Femur (tissue), 1 donor: ENCODE measurements at places on chromosomes 12 and 14.
A peak's percentile ranks its signal among the peaks of the same experiment; 100 is the strongest.

GRCh38 chr12:29617407-29617803 lies 119.9 kb upstream of the OVCH1 start:
- DNase-seq: no peak

DNA sequence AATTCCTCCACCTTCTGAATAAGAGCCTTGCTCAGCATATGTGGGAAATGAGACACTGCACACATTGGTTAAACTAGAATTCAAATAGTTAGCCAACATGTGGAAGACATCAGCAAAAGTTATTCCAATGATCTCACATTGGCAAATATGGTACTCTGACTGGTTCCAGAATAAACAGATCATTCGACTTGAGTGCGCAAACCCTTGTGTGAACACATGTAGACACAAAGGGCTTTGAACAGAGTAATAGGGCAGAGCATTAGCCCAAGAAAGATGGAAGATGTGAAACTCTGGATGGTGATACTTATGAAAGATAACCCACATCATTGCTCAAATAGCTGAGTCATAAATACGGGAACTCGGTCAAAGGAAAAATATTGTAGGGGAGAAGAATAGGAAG lies 1133.4 kb upstream of the SEL1L start:
- DNase-seq: peak; percentile 20

GRCh38 chr12:24491968-24492367 lies 456.9 kb downstream of the BCAT1 start:
- DNase-seq: no peak

DNA sequence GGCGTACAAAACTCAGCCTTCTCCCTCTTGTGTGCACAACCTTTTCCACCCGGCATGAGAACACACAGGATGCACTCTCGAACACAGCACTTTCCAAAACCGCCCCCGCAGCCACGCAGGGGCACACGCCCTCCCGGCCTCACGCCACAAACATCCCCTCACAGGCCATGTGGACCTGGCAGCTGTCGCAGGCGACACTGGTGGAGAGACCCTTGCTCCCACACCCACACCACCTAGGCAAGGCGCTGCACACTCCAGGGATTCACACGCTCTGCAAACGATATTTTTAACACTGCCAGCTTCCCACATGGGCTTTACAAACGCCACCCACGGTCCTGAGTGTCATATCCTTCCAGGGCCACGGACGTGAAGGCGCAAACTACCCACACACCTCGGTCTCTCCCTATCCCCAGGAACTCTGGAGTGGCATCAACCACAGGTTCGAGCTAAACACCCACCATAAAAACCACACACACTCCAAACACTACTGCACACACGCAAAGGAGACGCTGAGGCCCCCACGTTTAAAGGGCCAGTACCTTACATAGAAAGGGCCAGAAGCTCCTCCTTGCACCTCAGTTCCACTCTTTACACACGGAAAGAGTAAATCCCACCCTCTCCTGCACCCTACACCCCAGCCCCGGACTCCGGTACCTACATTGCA lies 12.4 kb upstream of the ITGB7 start:
- no peak for DNase-seq

DNA sequence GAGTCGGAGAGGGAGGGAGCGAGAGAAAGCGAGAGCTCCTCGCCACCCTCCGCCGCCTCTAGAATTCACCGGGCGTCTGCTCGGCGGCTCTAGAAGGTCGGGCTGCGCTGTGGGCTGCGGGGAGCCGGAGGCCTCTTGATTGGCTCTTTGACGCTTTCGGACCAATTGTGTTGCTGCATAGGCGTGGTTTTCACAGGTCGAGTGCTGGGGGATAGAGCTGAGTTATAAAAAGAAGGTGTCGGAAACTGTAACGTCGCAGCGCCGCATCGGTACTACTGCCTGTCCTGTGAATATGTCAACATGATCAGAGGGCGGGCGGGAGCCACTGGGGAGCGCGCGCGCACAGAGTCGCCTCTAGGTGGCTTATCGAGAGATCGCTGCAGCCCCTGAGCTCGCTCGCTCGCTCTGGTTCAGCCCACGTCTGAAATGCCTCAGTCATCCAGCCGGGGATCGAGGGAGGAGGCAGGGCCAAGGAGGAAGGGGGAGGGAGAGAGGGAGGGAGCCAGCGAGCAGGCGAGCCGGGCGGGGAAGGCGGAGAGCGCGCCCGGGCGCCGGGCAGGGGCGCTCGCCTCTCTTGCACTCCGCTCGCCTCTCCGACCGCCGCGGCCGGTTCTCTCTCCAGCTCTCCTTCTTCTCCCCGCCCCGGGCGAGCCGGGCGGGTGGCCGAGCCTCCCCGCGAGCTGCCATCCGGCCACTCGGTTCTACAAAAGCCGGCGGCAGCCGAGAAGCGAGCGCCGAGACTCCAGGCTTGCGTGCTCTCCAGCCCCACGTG lies at the start of gene TBX3:
TSS of gene TBX3 (minus strand) at position 78 of the 772 bp plus-strand sequence. CDS start 975 bp downstream, outside the sequence.
- DNase-seq: peak; percentile 96

DNA sequence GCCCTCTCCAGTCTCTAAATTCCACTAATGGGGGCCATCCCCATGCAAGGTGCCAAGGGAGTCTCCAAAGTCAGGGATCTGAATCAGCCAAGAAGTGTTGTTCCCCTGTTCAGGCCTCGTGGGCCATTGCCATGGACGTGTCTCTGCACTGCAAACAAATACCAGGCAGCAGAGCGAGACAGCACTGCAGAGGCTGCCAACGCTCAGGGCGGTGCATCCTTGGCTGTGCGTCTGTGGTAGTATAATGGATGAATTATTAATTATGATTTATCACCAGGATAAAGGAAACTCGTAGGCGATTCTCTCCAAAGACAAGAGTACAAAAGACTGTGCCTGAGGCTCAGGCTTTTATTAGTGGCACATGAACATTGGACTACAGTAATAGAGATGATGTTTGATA lies 122.3 kb upstream of the NTF3 start:
- no peak for DNase-seq

DNA sequence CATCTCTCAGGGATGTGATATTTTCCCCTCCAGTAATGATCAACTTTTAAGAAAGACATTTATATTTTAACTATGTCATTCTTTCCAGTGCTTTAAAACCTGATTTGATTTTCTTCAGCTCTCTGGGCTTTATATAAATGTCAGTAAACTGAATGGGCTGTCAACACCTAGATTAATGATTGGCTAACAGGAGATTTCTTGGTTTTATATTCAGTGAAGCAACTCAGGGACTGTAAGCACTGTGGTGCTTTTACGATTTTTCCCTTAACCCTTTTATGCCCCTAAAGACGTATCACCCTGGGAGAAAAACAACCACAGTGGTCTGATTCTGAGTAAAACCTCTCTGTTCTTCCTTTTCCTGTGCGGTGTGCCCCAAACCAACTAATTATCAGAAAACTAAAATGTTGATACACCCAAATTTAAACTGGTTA lies 38.0 kb downstream of the PTGER2 start:
- no peak for DNase-seq

DNA sequence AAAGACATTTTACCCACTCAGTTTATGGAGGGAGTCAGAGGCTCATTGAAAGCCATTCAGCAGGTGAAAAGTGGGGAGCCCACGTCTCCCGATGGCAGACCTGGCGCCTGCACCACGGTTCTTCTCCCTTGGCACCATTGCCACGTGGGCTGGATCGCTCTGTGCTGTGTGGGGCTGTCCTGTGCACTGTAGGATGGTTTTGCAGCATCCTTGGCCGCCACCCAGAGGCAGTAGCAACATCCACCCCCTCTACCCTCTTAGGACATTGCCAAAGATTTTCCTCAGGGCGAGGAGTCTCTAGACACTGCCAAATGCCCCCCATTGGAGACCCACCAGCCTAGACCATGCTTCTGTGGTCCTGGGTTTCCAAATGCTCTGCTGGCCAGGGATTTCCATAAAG lies 60.2 kb downstream of the SYNE3 start:
- no peak for DNase-seq
